Activated naive CD4-positive, alpha-beta T cell treated with Interleukin-2 at 50 U/mL for 16 hours (primary cell): ENCODE measurements at places on chromosomes 12 and 14.

DNA sequence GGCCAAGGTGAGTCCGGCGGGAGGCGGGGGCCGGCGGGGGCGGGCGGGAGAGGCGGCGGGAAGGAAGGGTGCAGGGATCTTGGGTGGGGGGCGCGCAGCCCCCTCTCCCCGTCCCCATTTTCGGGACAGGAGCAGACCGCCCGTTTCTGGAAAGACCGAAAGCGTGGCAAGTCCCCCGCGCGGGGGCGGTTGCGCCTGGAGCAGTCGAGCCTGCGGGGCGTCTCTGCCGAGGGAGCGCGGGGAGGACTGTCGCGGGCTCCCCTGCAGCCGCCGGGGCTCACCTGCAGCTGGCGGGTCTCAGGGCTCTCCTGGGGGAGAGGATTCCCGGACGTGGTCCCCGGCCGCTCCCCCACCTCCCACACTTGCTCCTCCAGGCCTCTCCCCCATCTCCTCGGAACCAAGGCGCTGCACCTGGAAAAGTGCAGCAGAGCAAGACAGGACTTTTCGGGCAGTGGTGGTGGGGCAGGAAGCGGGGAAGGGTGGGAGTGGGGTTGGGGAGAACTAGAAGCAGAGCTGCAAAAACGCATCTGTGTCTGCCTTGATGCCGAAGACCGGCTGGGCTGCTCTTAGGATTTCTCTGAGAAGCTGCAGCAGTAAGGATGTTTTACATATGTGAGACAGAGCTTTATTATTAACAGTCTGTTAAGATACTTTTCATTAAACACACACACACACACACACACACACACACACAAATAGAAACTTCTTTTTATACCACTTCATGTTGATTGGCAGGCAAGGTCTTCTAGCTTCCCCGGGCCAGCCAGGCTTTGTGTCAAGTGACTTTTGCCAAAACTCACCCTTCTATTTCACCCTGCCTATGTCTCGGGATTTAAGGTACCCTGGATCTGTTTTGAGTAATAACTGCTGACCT lies 677 bp downstream of the C12orf75 start:
- DNase-seq, result no peak

GRCh38 chr12:115968211-115968610 lies 309.3 kb downstream of the MED13L start:
- DNase-seq, result no peak

GRCh38 chr14:103705504-103706284 lies 9.6 kb downstream of the XRCC3 start:
- no peak for DNase-seq

GRCh38 chr14:74955229-74956026 lies at the start of gene PGF:
TSS of gene PGF (minus strand) at chr14:74955597. CDS start at chr14:74955242, 355 bp downstream.
- DNase-seq, result peak; percentile 32

- no peak for DNase-seq
Observed at GRCh38 chr12:112901271-112901670, 5.5 kb upstream of the OAS1 start.

DNA sequence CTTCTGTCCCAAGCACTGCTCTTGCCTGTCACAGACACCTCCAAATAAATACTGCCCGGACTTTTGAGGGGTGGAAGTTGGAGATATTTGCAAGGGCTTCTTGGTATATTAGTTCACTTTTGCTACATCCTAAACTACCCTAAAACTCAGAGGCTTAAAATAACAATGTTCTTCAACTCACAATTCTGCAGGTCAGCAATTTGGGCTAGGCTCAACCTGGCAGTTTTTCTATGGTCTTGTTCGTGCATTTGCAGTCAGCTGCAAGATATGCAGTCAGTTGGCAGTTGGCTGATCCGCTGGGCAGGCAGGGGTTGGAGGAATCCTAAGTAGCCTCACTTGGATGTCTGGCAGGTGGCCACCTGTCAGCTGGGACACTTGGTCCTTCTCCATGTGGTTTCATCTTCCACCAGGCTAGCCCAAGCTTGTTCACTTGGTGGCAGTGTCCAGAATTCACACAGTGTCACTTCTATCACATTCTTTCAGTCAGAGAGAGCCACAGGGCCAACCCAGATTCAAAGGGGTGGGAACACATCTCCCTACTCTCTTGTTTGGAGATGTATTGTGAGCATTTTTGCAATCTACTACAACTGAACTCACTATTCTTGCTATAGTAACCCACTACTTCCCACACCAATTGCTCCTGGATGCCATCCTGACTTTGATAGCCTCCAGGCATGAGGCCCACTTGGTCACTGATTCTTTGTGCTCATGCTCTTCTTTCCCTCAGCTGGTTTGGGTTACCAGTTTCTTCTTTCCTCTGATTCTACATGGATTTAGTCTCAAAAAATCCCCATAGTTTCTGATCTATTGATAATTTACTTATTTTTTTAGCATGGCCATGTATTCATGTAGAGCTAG lies 27.8 kb upstream of the CAPRIN2 start:
- no peak for DNase-seq

DNA sequence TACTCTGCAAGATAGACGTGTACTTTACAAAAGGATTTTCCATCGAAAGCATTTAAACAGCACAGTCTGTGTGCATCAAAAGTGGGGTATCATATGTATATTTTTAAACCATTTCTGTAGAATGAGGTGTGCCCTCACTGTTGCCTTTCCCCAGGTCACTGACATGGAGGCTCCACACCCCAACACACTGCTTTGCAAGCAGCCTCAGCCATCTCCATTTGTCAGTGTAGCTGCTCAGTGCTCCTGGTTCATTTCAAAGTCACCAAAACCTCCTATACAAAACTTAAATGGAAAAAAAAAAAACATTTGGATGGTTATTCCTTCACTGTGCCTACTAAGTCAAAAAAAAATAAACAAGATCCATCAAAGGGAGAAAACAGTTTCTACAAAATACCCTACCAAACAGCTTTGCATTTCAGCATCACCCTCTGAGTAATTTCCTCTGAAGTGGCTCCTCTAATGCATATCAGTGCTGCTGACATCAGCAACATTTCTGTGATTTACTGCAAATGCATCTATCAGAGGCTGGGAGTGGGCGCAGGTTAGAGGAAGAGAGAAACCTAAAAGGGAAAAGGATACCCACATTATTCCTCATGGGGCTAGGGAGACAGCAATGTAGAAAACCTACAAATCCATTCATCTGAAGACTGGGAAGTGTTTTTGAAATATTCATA lies 46.0 kb downstream of the KCNK10 start:
- DNase-seq, result no peak

DNA sequence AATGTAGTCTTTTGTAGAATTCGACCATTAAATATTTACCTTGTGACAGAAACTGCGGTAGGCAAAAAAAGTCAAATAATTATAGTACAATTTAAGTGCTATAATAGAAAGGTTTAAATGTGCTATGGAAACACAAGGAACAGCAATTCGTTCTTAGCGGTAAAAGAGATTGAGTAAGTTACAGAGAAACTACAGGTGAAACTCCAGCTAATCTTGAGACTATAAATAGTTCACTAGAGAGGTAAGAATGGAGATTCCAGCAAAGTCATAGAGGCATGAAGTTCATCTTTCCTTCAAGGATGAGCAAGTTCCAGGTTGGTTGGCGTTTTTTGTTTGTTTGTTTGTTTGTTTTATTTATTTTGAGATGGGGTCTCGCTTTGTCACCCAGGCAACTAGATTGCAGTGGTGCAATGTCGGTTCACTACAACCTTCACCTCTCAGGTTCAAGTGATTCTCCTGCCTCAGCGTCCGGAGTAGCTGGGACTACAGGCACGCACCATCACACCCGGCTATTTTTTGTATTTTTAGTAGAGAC lies 878 bp upstream of the R3HDM2 start:
- DNase-seq, result no peak

GRCh38 chr14:100536121-100536510 lies 51.1 kb downstream of the BEGAIN start:
- no peak for DNase-seq

DNA sequence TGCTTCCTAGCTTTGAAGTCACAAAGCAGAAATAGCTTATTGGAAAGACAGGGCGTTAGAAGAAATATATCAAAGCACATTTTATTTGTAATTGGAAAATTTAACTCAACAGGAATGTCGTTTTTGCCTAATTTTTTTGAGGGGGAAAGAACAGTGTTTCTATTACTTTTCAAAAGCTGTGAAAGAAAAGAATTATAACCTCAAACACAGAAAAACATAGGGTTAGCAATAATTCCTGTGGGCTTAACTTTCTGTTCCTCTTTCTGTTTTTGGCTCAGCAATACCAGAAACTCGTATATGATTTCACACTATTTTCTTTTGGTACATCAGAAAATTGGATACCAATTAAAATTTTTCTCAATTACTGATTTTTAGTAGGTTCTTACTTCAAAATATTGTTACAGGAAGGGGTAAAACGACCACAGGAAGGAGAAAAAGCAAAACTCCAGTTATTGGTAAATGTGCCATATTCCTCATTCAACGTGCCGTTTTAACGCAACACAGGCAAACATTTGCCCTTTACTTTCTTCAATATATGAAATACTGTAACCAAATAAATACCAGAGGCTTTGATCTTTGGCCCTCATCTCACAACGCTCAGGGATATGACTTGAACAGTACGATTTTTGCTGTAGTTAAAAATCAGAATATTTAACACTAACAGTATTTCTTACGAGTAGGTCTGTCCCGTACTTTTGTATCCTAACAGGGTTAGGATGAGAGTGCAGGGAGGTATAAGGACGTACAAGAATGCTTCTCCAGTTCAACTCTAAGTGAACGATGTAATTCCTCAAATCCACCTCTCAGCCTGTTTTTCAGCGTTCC lies 1.3 kb upstream of the RNU6-7 start:
- DNase-seq, result no peak

DNA sequence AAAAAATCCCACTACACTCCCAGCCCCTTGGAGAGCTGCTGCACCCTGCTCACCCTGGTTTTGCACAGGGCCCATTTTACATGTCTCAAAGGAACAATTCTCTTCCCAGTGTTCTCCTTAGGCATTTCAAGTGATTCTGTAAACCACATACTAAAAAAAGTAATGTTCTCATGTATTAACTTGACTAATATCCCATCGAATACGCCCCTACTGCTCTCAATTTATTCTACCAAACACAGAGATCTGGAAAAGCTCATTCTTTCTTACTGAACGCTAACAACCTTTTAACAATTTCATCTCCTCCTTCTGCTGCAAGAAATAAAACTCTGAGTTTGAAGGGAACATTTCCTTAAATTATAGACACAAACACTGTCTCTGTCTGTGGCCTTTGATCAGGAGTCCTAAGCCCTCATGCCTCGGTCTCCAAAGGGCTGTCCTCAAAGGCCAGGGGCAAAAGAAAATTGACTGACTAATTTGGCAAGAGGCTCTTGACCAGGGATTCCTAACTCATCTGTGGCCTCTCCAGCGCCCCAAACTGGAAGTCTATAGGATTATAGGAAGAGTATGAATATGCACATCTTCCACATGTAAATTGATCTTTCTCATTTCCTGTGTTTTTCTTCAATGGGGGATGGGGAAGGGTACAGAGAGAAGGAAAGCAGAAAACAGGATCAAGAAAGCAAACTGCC lies 17.1 kb upstream of the TSPAN11 start:
- DNase-seq, result no peak
